Metanephros (tissue), 2 donors: ENCODE measurements at places on chromosomes 12 and 14. TPM values are rescaled to one million over a fixed set of nuclear protein-coding genes. Genes with fewer than 3 reads are reported as not detected.

ASB2 gene
- 14.4 TPM for total RNA-seq

IFT43 gene
- total RNA-seq: 56.7 TPM

BEGAIN gene
- total RNA-seq: 2.8 TPM

FGD6 gene
- total RNA-seq: 14.5 TPM

ARMH4 gene
- 38.0 TPM for total RNA-seq

CD27 gene
- 0.12 TPM for total RNA-seq

TMEM30B gene
- total RNA-seq: 14.3 TPM

ASIC1 gene
- 3.9 TPM for total RNA-seq

SLC25A47 gene
- total RNA-seq: not detected

GSC gene
- 1.7 TPM for total RNA-seq

TRHDE gene
- 40.1 TPM for total RNA-seq

TMEM116 gene
- 48.7 TPM for total RNA-seq

SRRM4 gene
- total RNA-seq: 0.06 TPM

FMNL3 gene
- 53.1 TPM for total RNA-seq

TMEM233 gene
- total RNA-seq: 1.8 TPM

SYNDIG1L gene
- 0.06 TPM for total RNA-seq

PCBP2 gene
- total RNA-seq: 505 TPM

PMCH gene
- not detected for total RNA-seq
